EH (cell line): ENCODE measurements at places on chromosomes 5 and 9.
A peak's percentile ranks its signal among the peaks of the same experiment; 100 is the strongest.

GRCh38 chr5:144072518-144072927, 97.9 kb downstream of the YIPF5 start:
- DNase-seq: peak; percentile 93

DNA sequence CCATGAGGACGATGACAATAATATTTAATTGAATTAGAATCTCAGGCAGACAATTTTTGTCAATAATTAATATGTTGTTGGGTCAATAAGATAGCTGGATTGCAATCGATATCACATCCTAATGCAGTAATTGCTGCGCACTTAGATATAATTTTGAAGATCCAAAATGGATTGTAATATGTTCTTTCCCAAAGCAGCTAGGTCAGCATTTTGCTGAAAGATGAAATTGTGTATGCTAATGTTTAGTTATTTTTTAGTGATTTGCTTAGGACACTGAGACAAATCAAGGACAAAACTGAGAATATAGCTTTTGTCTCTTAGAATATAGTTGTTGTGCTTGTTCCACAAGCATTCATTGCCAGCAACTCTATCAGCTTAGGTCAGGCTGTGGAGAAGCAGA, 389.9 kb downstream of the MTRR start:
- no peak for DNase-seq

- DNase-seq: peak; percentile 56
Measured at GRCh38 chr9:92561374-92562330, 25.9 kb upstream of the ECM2 start.

DNA sequence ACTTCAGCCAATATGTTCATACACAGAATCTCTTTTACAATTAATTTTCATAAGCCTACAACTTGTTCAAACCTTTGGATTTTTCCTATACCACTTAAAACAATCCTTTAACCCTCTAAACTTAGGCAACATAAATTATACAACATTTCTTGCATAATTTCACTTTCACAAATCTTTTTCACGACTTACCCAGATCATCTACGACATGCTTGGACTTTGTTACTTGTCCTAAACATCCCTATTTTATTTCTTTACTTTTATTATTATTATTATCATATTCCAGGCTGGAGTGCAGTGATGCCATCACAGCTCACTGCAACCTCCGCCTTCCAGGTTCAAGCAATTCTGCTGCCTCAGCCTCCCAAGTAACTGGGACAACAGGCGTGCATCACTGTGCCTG, 68.0 kb downstream of the CACNA1B start:
- no peak for DNase-seq

DNA sequence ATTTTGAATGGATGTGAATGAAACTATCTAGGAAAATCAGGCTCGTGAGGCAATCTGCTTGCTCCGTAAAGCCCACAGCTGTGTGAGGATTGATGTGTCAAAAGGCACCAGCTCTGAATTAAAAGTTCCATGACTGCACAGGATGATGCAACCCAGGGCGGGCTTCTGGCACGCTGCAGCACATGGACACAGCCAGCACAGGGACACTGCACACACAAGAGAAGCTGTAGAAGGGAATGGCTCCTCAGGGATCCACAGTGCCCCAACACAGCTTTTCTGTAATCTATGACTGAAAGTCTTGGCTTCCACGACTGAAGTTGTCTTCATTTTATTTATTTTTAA, 151.0 kb downstream of the GCNT1 start:
- DNase-seq: peak; percentile 56

GRCh38 chr5:140345919-140346347, 470 bp downstream of the HBEGF start:
- DNase-seq: peak; percentile 73

DNA sequence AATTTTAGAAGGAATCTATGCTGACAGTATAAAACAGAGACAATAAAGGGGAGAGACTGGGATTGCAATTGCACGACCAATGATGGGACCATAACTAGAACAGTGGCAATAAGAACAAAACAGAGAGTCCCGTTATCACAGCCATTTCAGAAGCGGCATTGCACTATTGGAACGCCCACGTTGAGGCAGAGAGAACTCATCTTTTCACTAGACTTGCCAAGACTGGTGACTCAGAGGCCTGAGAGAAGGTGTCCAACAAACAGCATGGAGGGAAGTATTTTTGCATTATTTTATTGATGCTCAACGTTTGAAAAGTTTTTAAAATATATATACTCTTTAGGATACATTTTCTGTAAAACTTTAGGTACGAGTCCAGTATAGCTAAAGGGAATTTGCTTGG, 737.7 kb downstream of the TLE1 start:
- no peak for DNase-seq

- DNase-seq: no peak
Measured at GRCh38 chr5:172063463-172064235, 57.2 kb upstream of the FBXW11 start.

GRCh38 chr9:104572612-104573011, 3.6 kb downstream of the OR13C8 start:
- no peak for DNase-seq

GRCh38 chr5:82719368-82719767, 357.8 kb downstream of the TMEM167A start:
- no peak for DNase-seq

DNA sequence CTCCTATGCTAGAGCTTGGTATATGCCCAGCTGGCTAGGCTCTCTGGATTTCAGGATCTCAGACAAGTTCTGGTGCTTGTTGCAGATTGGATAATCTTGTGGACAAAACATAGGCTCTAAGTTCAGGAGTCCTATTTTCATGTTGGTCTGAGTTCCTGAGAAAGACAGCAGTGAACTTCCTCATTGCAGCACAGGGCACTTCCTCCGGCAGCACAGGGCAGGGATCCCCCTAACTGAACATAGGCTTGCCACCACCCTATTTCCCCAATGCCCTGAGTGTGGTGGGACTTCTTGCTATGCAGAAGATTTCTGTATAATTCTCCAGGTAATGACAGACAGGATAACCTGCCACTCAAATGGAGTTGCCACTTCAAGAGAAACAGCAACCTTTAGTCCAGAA, 220.1 kb downstream of the PIK3R1 start:
- DNase-seq: no peak

DNA sequence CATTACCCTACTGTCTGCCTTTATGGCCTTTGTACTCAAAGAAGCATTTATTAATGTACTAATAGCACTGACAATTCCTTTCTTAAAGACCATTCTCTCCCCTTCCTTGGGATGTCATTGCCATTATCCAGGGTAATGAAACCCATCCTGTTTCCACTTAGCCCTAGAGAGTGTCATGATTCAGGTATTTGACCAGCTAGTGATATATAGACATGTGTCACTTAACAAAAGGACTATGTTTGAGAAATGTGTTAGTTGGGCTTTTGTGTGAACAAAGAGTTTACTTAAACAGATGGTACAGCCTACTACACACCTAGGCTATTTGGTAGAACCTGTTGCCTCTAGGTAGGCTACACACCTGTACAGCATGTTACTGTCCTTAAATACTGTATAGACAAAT, 2.0 kb downstream of the ATP6V0E1 start:
- peak; percentile 21 for DNase-seq

DNA sequence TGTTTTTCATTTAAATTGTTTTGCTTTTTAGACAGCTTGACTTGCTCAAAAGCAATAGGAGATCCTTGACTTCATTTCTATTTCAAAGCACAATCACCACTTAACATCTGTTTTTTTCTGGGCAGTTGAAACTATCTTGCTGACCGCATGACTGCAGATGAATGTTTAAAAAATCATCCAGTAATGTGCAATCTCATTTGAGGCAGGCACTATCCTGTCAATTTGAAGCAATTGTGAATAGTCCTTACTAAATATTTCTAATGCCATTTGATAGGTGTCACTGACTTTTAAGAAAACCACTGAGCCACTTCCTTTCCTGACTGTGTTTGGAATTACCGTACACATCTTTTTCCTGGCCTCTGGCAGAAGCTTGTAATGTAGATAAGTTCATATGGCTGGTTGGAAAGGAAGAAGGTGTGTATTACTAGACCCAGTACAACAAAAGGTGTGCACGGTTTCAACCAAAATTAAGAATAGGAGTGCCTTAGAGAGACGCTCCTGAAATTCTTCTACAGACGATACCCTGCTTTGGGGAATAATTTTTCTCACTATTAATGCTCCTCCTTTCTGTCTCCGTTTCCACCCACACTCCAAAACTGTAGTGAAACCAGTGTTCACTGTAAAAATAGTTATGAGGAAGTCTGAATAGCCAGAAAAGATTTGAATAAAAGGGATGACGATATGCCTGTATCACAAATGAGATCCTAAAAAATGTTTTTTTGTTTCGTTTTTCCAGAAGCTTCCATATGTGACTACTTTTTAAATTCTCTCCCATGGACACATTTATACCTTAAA, 136.7 kb upstream of the MOCS2 start:
- DNase-seq: peak; percentile 92

DNA sequence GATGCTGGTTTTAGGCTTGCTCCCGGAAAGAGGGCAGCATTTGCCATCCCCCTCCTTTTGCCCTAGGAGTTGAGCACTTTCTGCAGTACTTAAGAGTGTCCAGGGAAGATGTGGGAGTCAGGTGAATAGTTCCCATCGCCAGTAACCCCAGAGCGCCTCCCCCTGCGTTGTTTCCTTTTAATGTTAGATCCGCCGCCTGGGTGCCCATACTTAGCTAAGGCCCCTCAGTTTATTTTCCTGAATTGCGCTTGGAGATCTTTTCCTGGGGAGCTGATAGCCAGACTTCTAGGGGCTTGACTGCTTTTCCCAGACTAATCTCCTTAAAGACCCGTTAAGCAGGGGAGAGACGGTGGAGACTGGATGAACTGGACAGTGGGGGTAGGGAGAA, 377 bp upstream of the PCDHAC2 start:
- DNase-seq: no peak

DNA sequence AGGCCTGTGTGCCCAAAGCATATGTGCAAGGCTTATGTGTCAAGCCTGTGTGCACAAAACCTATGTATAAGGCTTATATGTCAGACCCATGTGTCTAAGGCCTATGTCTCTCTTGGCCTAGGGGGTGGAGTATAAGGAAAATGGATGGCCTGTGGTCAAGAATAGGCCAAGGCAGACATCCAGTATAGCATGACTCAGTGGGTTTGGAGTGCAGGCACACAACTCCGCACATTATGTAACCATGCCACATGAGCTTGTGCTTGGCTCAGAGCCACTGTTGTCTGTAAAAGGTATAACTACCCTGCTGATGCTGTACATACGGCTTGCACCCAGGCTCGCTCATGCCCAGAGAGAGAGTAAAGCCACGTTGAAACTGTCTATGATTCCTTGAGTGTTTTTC, 626.4 kb upstream of the NUDT12 start:
- peak; percentile 82 for DNase-seq

DNA sequence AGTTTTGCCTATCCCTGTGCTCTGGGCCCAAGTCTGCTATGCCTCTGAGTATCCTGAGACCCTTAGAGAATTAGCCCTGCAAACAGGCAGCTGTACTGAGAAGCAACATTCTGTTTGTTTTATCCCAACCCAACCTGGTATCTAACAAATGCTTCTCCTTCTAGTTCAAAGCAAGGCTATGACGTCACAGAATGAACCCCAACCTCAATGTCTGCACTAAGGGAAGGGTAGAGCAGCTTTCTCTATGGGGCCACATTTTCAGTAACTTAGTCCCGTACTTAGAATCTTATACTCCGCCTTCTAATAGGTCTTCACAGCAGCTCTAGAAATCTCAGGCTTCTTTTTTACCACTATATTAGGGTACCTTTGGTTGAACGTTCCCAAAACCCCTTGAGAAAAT, 169.6 kb downstream of the TSSK1B start:
- no peak for DNase-seq

DNA sequence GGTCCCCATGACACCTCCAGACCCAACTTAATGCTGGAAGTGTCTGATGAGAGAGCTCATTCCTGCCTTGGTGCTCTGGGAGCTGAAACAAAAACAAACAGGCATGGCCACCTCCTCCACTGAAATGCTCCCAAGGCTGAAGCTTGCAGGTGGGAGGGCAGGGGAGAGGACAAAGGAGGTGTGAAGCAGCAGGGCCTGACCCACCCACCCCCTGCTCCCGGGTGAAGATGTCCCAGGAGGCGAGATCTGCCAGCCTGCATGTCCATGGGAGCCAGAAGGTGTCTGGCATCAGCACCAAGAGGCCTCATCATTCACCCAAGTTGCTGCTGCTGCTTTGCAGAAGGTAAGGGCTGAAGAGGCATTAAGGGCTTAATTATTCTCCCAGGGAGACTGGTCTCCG, 4.2 kb upstream of the CCIN start:
- no peak for DNase-seq

DNA sequence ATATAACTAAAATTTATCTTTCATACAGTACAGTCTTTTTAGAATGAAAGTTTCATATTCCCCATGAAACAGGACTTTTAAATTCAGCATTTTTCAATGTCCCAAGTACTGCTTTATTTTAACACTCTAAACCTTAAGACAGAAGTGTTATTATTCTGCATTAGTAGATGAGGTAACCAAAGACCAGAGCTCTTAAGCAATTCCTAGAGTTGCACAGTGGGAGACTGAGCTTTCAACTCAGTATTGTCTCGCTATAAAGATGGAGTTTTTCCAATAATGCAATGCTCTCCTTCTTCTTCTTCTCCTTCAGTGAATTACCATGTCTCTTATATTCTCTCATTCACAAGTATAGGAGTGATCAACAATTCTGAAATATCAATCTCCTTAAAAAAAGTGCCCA, 479.7 kb downstream of the CETN3 start:
- no peak for DNase-seq

GRCh38 chr9:84000186-84000585, 19.6 kb downstream of the RMI1 start:
- peak; percentile 42 for DNase-seq

DNA sequence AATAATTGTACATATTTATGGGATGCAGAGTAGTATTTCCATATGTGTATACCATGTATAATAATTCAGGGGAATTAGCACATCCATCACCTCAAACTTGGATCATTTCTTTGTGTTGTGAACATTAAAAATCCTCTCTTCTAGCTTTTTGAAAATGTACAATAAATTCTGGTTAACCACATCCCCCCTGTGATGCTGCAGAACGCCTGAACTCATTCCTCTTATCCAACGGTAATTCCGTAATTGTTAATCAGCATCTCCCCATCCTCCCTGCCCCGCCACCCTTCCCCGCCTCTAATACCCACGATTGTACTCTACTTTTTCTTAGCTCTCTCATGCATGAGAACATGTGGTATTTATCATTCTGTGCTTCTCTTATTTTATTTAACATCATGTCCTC, 127.7 kb upstream of the ANKRD55 start:
- no peak for DNase-seq

DNA sequence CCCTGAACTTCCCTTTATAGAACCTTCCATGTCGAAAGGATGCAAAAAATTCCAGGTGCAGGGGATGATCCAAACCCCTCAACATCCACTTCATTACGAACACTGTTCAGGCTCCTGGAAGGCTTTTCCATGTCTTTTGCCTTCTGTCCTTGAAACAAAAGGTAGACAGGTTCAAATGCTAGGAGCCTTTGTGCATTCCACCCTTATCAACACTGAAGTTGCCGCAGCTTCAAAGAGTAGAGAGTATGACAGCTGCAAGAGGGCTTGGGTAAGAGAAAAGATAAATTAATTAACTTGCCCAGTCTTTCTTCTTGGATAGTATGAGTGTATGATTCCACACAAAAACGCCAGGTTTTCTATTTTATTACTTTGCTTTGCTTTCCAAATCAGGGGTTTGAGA, 269.1 kb upstream of the MSX2 start:
- no peak for DNase-seq
